ENCODE measurements at places on chromosomes 12 and 14.

- DNase-seq, result no peak
These were observed 1.9 kb downstream of the ACTN1 start for GRCh38 chr14:68977180-68977717.

GRCh38 chr12:113127791-113128199 is 7.8 kb downstream of the RASAL1 start:
- DNase-seq, result no peak

DNA sequence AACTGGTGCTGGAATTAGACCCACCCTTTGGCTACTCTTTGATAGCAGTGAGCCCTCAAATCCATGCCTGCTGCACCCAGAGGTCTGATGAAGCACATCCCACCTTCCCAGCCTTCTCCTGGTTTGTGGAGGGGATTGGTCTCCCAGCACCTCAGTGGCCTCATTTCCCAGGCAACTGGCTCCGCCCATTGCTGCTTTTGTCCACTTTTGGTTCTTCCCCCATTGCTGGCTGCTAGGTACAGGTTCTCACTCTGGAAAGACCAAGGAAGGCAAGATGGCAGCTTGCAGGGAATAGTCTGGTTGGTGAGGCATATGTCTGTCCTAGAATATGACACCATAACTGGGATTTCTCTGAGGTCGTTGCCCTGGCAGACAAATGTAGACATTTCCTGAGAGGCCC is 10.2 kb upstream of the KRT5 start:
- no peak for DNase-seq

- DNase-seq, result no peak
These were observed 162.7 kb downstream of the ESRRB start for GRCh38 chr14:76538648-76539008.

DNA sequence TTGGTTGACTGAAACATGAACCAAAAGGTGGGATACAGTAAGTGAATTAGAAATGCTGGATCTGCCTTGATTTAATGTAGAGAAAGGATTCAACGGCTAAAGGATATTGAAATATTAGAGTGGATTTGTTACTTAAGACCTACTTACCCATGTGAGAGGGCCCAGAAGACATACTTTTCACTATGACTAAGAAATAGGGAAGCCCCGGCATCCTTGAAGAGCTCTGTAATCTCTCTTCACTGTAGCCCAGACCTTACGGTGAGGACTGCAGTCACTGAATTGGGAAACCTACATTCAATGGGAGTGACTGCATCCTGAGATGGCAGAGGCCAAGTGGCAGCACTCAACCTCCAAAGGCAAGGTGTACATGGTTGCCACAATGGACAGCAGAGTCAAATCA is 52.5 kb downstream of the KANSL2 start:
- DNase-seq, result no peak

DNA sequence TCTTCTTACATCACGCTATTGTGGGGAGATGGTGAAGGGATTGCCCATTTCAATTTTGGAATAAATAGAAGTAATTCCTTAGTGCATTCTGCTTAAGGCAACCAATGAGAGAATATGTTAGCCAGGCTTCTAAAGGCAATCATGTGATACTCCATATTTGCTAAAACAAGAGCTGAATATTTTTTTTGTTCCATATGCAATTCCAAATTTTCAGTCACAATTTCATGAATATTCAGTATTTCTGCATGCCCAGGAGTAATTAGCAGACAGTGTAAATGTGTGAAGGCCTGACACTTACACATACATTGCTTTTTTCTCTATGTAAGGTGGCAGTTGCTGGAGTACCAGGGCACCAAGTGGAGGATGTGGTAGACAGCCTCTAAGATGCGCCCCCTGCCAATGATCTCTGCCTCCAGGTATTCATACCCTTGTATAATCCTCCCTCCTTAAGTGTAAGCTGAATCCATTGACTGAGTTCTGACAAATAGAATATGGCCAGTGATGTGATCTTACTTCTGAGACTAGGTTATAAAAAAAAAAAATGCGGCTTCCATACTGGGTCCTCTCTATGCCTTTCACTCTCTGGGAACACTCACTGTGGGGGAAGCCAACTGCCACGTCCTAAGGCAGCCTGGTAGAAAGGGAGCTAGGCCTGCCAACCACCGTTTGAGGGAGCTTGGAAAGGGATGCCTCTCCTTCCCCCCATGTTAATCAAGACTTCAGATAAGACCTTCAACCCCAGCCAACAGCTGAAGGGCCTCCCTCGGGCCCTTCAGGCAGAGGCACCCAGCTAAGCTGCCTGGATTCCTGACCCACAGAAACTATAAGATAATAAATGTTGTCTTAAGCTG is 62.7 kb upstream of the PTGR2 start:
- DNase-seq, result no peak

DNA sequence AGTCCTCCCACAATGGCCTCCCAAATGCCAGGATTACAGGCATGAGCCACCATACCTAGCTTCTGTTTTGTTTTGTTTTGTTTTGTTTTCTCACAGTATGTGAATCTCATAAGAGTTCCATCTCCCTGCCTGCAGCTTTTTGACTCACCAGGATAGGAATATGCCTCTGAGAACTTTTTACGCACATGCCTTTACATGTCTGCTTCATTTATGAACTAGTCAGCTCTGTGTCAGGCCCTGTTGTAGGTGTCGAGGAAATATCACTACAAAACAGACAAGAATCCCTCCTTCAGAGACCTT is 89.0 kb downstream of the BORCS5 start:
- no peak for DNase-seq

DNA sequence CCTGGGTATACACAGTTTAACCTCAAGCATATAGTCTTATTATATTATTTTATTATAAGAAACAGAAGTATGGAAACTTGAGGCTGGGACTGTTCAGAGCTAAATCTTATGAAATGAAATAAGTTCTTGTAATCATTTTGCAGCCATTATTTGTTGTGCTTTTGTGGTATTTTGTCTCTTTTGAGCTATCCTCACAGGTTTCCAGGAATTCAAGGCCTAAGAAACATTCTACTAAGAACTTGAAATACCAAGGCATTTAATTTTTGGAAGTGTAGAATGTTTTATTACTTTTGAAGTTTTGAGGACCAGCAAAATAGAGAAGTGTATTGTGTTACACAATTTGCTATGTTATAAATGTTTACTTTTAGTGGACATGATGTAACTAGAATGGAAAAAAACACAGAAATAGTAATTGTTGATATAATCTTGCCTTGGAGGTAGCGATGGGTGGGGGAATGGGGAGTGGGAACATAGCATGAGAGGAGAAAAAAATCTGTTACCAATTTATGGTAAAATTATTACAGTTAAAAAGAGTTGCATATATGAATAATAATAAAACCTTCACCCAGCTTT is 81.7 kb downstream of the CRADD start:
- DNase-seq, result no peak

- DNase-seq, result no peak
These were observed 52.8 kb downstream of the IGF1 start for GRCh38 chr12:102427543-102427941.

- no peak for DNase-seq
These were observed 86.0 kb downstream of the TPH2 start for GRCh38 chr12:72024613-72025012.

GRCh38 chr12:86421333-86421732 is 165.1 kb upstream of the MGAT4C start:
- no peak for DNase-seq

- no peak for DNase-seq
These were observed 7.6 kb upstream of the CDC42BPB start for GRCh38 chr14:103064978-103065377.

DNA sequence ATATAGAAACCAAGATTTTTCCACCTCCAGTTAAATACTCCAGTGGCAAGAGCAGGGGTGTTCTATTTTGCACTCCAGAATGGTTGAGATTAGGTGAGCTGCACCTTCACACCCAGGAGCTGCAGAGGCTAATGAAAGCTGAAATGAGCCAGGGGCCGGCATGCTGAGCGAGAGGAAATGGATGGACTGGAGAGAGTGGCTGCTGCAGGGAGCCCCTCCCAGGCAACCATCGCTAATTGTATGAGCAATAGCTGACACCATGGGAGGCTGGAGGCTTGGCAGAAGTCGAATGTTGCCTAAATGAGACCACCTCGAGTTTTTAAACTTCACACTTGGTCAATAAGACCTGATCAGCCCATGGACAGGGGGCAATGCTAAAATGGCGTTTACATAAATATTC is 301.8 kb upstream of the TMPO start:
- DNase-seq, result no peak

GRCh38 chr12:24728366-24728765 is 220.5 kb downstream of the BCAT1 start:
- no peak for DNase-seq

- peak; percentile 25 for DNase-seq
These were observed 91.6 kb downstream of the DHRS2 start for GRCh38 chr14:23727566-23728335.

GRCh38 chr12:48678551-48679185 is 3.4 kb downstream of the KANSL2 start:
- DNase-seq, result no peak

DNA sequence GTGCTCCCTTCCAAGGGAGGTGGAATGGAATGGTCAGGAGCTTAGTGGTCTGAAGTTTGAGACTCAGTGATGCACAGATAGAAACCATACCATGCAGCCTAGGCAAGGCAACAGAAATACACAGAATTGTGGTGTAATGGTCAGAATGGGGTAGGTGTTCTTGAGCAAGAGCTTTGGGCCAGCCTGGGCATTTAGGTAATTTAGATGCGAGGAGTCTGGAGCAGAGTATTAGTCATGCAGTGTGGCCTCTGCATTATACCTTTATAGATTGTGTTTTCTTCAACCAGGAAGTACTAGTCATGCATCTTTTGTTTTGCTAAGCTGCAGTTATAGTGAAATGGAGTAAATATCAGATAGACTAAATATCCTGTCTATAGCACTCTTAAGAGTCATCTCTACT is 118.3 kb downstream of the DAAM1 start:
- no peak for DNase-seq

DNA sequence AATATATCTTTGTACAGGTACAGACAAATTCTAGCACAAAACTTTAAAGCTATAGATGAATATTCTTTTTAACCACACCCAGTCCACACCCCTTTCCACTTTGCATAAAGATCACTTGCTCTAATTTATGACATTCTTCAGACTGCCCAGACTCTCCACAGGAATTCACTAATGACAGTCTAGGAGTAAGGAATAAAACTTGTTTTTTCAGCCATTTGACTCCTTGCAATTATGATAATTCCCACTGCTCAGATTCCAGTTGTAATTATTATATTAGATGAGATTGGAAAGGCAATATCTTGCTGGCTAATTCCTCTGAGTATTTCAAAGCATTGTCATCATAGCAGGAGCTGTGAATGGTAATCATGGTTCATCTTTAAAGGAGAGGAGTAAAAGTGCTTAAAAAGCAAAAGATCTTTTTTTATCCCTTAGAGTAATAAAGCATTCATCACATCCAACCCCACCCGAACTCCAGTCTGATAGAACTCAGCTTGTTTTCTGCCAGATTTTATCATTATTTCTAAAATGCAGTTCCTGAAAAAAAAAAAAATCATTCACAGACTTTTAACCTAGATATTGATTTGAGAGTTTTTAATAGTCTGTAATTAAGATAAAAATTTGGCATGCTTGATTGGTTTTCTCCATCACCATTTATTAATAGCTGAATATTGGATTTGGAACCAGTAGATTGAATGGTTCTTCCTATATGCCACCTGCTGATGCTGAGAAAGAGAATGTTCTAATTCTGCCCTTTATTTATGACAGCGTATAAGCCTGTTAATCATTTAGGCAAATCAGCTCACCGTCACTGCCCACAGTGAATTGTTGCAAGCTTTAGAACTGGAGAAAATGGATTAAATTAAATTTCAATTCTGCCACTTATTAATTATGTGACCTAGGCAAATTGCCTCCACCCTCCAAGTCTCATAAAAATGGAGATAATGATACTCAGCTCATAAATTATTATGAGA is 93.9 kb upstream of the RASSF8 start:
- no peak for DNase-seq

GRCh38 chr12:65609359-65609771 is 214.9 kb upstream of the HMGA2 start:
- DNase-seq, result no peak

DNA sequence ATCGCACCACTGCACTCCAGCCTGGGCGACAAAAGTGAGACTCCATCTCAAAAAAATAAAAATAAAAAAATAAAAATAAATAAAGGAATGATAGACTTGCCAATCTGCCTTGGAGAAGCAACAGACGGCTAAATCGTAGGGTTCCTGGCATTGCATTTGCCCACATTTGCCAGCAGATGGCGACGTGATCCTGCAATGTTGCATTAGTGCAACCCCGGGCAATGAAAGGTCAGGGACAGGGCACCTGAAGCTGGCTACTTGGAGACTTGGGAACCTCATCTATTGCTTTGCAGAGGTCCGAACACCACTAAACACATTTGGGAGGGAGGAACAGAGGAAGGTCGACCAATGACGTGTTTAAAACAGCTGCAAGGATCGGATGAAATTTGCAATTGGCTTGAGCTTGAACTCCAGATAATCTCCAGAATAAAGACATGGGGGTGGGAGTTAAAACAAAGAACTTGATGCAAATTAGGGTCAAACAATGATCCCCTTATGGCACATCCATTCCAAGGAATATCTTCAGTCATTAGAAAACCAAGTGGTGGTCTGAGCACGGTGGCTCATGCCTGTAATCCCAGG is 34.6 kb downstream of the SPRING1 start:
- peak; percentile 42 for DNase-seq

DNA sequence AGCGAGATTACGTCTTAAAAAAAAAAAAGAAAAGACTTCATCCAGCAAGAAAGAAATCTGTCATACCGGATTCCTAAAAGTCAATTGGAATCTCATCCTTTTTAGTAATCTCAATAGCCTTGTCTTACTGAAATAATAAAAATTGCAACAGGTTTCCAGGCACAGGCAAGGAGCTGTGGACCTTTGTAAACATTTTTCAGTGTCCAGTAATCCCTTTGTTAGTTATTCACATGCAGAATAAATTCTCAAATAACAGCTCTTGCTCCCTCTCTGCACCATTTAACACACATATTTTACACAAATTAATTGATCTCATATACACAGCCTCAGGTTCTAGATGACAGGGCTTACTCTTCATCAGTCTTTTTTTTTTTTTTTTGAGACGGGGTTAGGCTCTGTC is 22.0 kb upstream of the CALM1 start:
- no peak for DNase-seq
